ENCODE measurements at places on chromosomes 5 and 9.

DNA sequence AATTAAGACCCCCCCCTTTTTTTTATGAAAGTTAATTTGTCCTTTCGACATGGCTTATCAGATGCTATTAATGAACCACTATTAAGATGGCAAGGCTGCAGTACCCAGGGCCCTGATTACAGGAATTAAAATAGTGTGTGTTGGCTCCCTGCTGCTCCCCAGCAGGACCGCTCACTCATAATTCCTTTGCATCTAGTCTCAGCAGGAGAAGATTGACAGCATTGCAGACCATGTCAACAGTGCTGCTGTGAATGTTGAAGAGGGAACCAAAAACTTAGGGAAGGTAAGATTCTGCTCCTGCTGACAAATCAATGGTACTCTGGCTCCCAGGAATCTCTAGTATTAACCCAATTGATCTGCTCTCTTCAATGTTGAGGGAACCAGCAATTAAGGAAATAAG lies 61.0 kb downstream of the STX17 start:
- H3K4me1 ChIP-seq, result no peaks in the 10 kb centered on the region
- H3K27ac ChIP-seq, result no peak overlapping the region
- peaks cover 39% of the 10 kb centered on the region for H3K36me3 ChIP-seq
- no peak overlapping the region for H3K4me3 ChIP-seq

DNA sequence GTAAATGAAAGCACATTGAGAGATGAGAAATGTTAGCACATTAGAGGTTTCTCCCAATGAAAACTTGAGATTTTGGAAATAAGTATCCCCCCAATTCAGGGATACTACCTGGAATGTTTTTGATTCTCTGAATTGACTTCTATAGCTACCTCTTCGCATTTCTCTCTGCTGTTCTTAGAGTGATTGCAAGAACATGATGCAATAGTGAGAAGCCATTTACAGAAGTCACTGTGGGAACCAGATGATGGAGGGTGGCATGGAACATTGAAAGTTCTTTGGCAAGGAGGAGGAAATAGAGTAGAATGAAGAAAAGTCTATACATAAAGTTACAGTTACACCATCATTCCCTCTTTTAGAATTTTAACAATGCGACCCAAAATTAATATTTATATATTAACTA lies 9.2 kb downstream of the NPR3 start:
- H3K4me3 ChIP-seq, result no peak overlapping the region
- H3K36me3 ChIP-seq, result peaks cover 13% of the 10 kb centered on the region
- DNase-seq, result no peak
- no peak overlapping the region for H3K27ac ChIP-seq
- no peaks in the 10 kb centered on the region for H3K27me3 ChIP-seq

DNA sequence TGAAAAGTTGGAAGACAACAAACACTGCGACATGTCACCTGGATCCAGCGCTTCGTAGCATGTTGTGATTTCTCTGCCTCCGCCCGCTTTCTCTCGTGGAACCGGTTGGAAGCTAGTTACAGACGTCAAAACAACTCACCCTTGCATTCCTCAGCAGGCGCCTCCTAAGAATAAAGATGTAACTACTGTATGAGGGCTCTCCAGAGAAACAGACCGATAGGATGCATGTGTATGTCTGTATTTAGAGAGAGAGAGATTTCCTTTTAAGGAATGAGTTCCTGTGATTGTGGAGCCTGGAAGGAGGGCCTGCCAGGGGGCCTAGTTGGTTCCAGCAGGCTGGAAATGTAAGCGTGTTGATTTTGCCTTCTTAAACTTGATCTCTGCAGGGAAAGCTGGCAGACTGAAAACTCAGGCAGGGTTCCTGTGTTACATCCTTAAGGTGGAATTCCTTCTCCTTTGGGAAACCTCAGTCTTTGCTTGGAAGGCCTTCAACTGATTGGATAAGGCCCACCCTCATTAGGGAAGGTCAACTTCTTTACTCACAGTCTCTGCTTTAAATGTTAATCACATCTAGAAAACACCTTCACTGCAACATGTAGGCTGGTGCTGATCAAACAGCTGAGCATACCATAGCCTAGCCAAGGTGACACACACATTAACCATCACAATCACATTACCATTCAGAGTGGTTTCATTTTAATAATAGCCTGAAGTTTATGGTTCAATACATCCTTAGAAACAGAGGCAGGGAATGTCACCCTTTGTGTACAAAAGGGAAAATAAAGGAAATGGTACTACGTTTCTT lies 163.8 kb downstream of the SYK start:
- peaks cover 2% of the 10 kb centered on the region for H3K27me3 ChIP-seq
- H3K36me3 ChIP-seq, result no peaks in the 10 kb centered on the region
- DNase-seq, result no peak
- H3K4me3 ChIP-seq, result no peak overlapping the region

- no peaks in the 10 kb centered on the region for H3K36me3 ChIP-seq
- no peaks in the 10 kb centered on the region for H3K4me1 ChIP-seq
- H3K27ac ChIP-seq, result no peak overlapping the region
- H3K4me3 ChIP-seq, result no peak overlapping the region
- DNase-seq, result no peak
- no peaks in the 10 kb centered on the region for H3K27me3 ChIP-seq
These were observed 38.5 kb upstream of the STX17 start for GRCh38 chr9:99867968-99868367.

- no peak for DNase-seq
- no peak overlapping the region for H3K4me3 ChIP-seq
- no peak overlapping the region for H3K27ac ChIP-seq
These were observed 132.5 kb downstream of the HSD17B3 start for GRCh38 chr9:96169484-96169883.

DNA sequence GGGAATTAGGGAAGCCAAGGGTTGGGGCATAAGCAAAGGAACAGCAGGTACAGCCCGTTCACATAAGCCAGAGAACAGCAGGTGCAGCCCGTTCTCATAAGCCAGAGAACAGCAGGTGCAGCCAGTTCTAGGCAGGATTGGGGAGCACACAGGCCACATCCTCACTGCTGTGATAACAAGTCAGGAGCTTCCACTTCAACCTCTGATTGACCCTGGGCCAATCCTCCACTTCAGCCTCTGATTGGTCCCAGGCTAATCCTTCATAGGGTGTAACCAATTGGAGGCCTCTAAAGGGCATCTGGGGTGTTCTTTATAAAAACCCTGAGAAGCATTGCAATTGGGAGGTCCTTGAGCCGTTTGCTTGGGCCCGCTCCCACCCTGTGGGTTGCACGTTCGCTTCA lies 27.5 kb downstream of the CEL start:
- DNase-seq, result no peak
- no peaks in the 10 kb centered on the region for H3K36me3 ChIP-seq
- no peaks in the 10 kb centered on the region for H3K4me1 ChIP-seq
- H3K4me3 ChIP-seq, result no peak overlapping the region

- H3K4me1 ChIP-seq, result no peaks in the 10 kb centered on the region
- no peak for DNase-seq
- H3K27me3 ChIP-seq, result no peaks in the 10 kb centered on the region
- H3K4me3 ChIP-seq, result no peak overlapping the region
- no peak overlapping the region for H3K27ac ChIP-seq
- H3K36me3 ChIP-seq, result no peaks in the 10 kb centered on the region
These were observed 22.4 kb upstream of the DIRAS2 start for GRCh38 chr9:90665072-90665471.

GRCh38 chr9:112601636-112602035 lies 115.0 kb downstream of the KIAA1958 start:
- H3K36me3 ChIP-seq, result no peaks in the 10 kb centered on the region
- no peaks in the 10 kb centered on the region for H3K4me1 ChIP-seq
- H3K27me3 ChIP-seq, result no peaks in the 10 kb centered on the region
- no peak overlapping the region for H3K27ac ChIP-seq
- H3K4me3 ChIP-seq, result no peak overlapping the region

- DNase-seq, result no peak
- H3K27ac ChIP-seq, result no peak overlapping the region
- no peaks in the 10 kb centered on the region for H3K36me3 ChIP-seq
These were observed 70.6 kb upstream of the ZNF622 start for GRCh38 chr5:16536246-16536645.

- DNase-seq, result no peak
- H3K4me3 ChIP-seq, result no peak overlapping the region
- H3K27ac ChIP-seq, result no peak overlapping the region
- no peaks in the 10 kb centered on the region for H3K36me3 ChIP-seq
- no peaks in the 10 kb centered on the region for H3K4me1 ChIP-seq
These were observed 12.6 kb upstream of the SPARC start for GRCh38 chr5:151699071-151699901.

- H3K27ac ChIP-seq, result no peak overlapping the region
- no peaks in the 10 kb centered on the region for H3K4me1 ChIP-seq
- no peak overlapping the region for H3K4me3 ChIP-seq
- DNase-seq, result no peak
These were observed 10.2 kb downstream of the LECT2 start for GRCh38 chr5:135944564-135944963.

GRCh38 chr9:115353681-115354080 lies 235.7 kb upstream of the TNC start:
- H3K4me1 ChIP-seq, result no peaks in the 10 kb centered on the region
- no peak for DNase-seq
- H3K27ac ChIP-seq, result no peak overlapping the region

DNA sequence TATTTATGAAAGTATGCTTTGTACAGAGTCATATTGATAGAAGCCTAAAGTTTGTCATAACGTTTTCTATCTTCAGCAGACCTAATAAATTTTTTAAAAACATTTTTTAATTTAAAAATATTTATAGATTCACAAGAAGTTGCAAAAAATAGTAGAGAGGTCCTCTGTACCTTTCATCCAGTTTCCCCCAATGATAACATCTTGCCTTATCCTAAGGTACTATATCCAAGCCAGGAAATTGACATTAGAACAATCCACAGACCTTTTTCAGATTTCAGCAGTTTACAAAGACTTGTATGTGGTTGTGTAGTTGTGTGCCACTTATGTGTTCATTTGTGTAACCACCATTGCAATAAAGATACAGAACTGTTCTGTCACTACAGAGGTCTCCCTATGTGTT lies 88.5 kb downstream of the SLC12A2 start:
- peaks cover 13% of the 10 kb centered on the region for H3K36me3 ChIP-seq
- no peaks in the 10 kb centered on the region for H3K27me3 ChIP-seq
- H3K4me3 ChIP-seq, result no peak overlapping the region
- H3K4me1 ChIP-seq, result no peaks in the 10 kb centered on the region
- no peak overlapping the region for H3K27ac ChIP-seq
- DNase-seq, result no peak

- no peaks in the 10 kb centered on the region for H3K27me3 ChIP-seq
- DNase-seq, result no peak
- no peak overlapping the region for H3K27ac ChIP-seq
- no peaks in the 10 kb centered on the region for H3K36me3 ChIP-seq
- H3K4me3 ChIP-seq, result no peak overlapping the region
These were observed 297.8 kb downstream of the EPB41L4A start for GRCh38 chr5:112121258-112121657.

DNA sequence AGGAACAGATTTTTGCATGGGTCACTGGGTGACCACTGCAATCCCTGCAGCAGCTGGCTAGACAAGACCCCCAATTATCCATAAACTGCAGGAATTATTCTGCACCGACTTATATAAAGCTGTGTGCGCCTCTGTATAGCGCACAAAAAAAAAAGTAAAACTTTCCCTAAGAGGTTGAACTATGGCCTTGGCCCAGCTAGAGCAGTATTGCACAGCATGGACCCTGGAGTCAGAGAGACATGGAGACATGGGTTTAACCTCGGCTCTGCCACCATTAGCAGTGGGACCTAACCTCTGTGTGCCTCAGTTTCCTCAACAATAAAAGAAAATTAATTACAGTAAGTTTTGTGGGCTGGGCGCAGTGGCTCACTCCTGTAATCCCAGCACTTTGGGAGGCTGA lies 17.1 kb upstream of the GRPEL2 start:
- no peaks in the 10 kb centered on the region for H3K36me3 ChIP-seq
- no peak for DNase-seq
- no peak overlapping the region for H3K4me3 ChIP-seq
- H3K4me1 ChIP-seq, result peaks cover under 1% of the 10 kb centered on the region
- no peak overlapping the region for H3K27ac ChIP-seq

GRCh38 chr9:95082401-95083084 lies 235.0 kb downstream of the FANCC start:
- H3K36me3 ChIP-seq, result peaks cover 23% of the 10 kb centered on the region
- no peak for DNase-seq
- H3K27me3 ChIP-seq, result no peaks in the 10 kb centered on the region
- no peak overlapping the region for H3K27ac ChIP-seq

- no peak overlapping the region for H3K4me3 ChIP-seq
- no peaks in the 10 kb centered on the region for H3K36me3 ChIP-seq
- no peak for DNase-seq
- no peak overlapping the region for H3K27ac ChIP-seq
- H3K4me1 ChIP-seq, result no peaks in the 10 kb centered on the region
These were observed 123.7 kb upstream of the IRX4 start for GRCh38 chr5:2006193-2006970.

- no peaks in the 10 kb centered on the region for H3K36me3 ChIP-seq
- no peaks in the 10 kb centered on the region for H3K27me3 ChIP-seq
These were observed 60.9 kb upstream of the ROR2 start for GRCh38 chr9:92010705-92011536.

DNA sequence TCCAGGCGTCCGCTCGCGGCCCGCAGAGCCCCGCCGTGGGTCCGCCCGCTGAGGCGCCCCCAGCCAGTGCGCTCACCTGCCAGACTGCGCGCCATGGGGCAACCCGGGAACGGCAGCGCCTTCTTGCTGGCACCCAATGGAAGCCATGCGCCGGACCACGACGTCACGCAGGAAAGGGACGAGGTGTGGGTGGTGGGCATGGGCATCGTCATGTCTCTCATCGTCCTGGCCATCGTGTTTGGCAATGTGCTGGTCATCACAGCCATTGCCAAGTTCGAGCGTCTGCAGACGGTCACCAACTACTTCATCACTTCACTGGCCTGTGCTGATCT lies 294 bp downstream of the ADRB2 start:
- DNase-seq, result no peak
- no peak overlapping the region for H3K27ac ChIP-seq
- H3K4me3 ChIP-seq, result peak overlapping the region; percentile 77
- no peaks in the 10 kb centered on the region for H3K27me3 ChIP-seq
- no peaks in the 10 kb centered on the region for H3K36me3 ChIP-seq

GRCh38 chr5:142330026-142330425 lies 5.2 kb upstream of the SPRY4 start:
- no peaks in the 10 kb centered on the region for H3K36me3 ChIP-seq
- H3K27me3 ChIP-seq, result peaks cover 32% of the 10 kb centered on the region
- no peak overlapping the region for H3K4me3 ChIP-seq
- H3K4me1 ChIP-seq, result peaks cover 13% of the 10 kb centered on the region
- no peak for DNase-seq
- no peak overlapping the region for H3K27ac ChIP-seq

DNA sequence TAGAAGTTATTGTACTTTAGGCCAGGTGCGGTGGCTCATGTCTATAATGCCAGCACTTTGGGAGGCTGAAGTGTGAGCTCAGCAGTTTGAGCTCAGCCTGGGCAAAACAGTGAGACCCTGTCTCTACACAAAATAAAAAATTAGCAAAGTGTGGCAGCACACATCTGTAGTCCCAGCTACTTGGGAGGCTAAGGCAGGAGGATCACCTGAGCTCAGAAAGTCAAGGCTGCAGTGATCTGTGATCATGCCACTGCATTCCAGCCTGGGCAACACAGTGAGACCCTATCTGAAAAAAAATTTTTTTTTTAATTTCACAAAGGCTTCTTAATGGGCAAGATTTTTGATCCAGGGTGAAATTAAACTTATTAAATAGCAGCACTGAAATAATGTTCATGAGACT lies 92.8 kb downstream of the CDC42SE2 start:
- H3K36me3 ChIP-seq, result peaks cover 20% of the 10 kb centered on the region
- H3K27ac ChIP-seq, result no peak overlapping the region
- H3K4me3 ChIP-seq, result no peak overlapping the region
- H3K27me3 ChIP-seq, result no peaks in the 10 kb centered on the region
- DNase-seq, result no peak

All from common myeloid progenitor, CD34-positive (primary cell).